ENCODE measurements at places on chromosomes 16 and 17.

DNA sequence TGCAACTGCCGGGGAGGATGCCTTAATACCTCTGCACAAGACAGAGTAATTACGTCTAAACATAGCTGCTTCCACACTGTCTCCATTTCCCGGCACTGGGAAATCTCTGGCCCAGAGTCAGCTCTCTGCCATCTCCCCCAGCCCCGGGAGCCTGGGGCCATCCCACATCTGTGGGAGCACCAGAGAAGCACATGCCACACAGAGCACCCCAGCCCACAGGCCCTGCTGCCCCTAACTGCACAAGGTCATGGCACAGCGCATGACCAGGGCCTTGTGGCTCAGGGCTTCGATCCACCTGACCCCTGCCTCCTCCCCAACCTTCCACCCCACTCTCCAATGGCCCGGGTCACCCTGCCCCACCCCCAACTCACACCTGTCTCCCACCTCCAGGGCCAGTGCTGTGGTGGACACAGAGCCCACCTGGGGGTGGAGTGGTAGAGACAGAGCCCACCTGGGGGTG, 36.6 kb upstream of the RBFOX3 start:
- no peak for DNase-seq

- no peak for DNase-seq
These were observed 11.8 kb upstream of the SLC25A19 start for GRCh38 chr17:75301049-75301448.

DNA sequence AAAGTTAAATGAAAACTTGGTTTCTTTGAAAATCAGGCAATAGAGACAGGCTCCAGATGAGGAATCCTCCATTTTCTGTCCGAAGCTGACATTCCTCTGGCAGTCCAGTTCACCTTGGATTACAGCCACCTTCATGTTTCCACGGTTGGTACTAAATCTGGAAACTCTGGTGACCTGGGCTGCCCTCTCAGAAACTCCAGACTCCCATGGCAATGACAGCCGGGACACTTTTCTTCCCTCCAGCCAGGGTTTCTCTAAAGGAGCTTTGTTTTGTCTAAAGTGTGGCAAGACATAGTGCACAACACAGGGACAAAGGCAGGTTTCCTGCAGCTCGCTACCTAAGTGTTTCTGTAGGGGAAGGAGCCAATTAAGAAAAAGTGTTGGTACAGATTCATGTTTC, 36.0 kb downstream of the CLUAP1 start:
- DNase-seq = no peak

GRCh38 chr16:85816159-85816558, 16.7 kb downstream of the COX4I1 start:
- no peak for DNase-seq

DNA sequence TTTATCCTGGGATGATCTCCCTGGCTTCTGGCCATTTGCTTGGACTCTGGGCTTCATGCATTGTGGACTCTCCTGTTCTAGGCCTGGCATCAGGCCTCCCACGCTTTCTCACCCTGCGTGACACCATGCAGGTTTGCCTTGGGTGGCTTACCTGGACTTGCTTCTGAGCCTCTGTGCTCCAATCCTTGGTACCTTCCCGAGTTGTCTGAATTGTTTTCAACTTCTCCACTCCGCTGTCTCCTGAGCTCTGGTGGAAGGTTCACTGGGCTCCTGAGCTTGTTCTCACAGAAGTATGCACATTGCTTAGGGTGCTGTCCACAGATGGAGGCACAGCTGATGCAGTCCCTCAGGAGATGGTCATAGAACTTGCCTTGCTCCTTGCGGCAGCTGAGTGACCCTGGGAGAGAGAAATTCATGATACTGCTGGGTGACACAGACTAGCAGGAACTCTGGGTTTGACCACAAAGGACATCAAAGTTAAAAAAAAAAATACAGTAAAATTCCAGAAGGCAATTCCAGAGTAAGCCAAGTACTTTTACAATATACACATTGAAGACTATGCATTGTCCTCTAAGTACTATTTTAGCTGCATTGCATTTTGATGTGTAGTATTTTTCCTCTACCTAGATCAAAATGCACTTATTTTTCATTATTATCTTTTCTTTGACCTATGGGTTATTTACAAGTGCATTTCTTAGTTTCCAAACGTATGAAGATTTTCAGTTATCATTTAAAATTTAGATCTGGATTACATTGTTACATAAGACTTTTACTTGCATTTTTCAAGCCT, 23.1 kb downstream of the TNFRSF13B start:
- no peak for DNase-seq

- peak; percentile 7 for DNase-seq
These were observed 34.7 kb downstream of the ADCY9 start for GRCh38 chr16:4081521-4082021.

GRCh38 chr16:25941800-25942499, 250.2 kb downstream of the HS3ST4 start:
- DNase-seq = no peak

- no peak for DNase-seq
These were observed 46.0 kb downstream of the CLEC16A start for GRCh38 chr16:10990378-10990777.

GRCh38 chr16:4194661-4195060, 47.2 kb downstream of the SRL start:
- DNase-seq = no peak
